ENCODE measurements at places on chromosomes 16 and 17.

GRCh38 chr17:68498479-68499326 is 13.5 kb upstream of the PRKAR1A start:
- no peak for DNase-seq

- DNase-seq: no peak
Measured at GRCh38 chr17:78680436-78680835, 101.6 kb downstream of the CYTH1 start.

- no peak for DNase-seq
Measured at GRCh38 chr17:82875407-82875856, 35.6 kb upstream of the ZNF750 start.

GRCh38 chr16:55017321-55017720 is 86.7 kb downstream of the IRX5 start:
- DNase-seq: no peak

DNA sequence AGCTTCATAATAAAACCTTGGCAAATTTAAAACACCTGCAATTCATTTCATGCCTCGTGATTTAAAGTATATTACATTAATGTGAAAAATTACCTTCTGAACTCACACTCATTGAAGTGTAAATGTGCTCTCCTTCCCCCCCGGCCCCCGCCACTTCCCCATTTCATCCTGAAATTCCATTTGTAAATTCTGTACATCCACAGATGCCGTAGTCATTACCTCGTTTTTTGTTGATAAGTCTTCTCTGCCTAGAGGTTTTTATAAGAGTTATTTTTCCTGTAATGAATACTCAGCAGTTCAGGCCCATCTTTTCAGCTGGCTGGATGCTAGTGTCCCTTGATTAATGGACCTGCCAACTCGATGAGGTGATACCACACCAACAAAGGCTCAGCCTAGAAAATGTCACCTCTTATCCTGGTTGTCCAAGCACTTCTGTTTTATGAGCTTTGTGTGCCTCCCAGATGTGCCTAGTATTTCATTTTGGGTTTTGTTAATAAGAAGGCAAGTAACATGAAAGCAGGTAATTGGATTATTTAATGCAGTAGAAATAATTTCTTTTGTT is 64.8 kb upstream of the KIFC3 start:
- no peak for DNase-seq

DNA sequence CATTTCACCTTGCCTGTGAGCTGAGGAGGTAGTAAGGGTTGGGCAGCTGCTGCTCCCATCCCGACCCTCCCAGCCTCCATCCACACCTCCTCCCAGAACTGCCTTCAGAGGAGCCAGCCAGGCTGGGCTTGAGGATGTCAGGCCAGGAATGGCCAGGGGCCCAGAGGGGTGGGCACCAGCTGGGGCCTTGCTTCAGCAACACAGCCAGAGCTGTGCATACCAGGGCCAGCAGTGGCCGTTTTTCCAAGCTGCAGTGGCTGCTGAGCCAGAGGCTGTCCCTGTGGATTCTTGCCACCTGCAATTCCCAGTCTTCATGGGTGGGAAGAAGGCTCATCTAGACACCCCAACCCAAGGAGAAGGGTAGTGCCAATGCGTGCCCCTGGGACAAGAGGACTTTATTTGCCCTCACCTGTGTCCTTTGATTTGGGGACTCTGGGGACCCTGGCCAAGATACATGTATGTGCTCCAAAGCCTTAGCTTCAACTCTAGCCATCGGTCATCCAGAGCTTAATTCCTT is 153.4 kb upstream of the SDK2 start:
- no peak for DNase-seq

GRCh38 chr16:72198021-72198711 is 26.2 kb upstream of the PMFBP1 start:
- DNase-seq: no peak

GRCh38 chr16:57727610-57728009 is 8.0 kb upstream of the KATNB1 start:
- no peak for DNase-seq

DNA sequence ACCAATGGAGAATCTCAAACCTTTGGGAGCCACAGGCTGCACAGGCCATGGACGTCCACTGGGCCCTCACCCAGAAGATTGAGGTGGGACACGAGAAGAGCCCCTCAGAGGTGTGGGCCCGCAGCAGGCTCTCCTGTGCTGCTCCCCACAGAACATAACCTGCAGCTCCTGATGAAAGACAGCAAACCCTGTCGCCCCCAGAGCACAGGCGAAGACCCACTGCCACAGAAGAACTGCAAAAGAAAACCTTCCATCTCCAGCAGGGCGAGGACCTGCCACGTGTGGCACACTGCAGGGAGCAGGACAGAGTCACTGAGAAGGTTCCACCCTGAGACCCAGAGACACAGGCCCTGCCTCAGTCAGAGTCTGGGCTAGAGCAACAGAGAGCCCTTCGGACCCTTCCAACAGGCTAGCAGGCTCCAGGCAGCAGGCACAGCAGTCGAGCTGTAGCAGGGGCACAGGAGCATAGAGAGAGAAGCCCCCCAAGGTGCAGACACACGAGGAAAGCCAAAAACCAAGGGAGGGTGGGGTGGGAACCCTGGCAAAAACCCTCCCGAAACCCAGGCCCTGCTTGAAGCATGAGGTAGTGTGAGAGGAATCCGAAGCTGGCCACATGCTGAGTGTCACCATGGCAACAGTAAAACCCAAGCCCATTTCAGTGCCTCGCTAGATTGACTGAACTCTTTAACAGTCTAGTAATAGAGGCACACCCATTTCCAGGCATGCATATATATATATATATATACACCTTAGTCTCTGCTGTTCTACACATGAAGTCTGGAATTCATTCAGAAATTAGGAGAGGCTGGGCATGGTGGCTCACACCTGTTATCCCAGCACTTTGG is 60.0 kb upstream of the CHMP6 start:
- DNase-seq: no peak

DNA sequence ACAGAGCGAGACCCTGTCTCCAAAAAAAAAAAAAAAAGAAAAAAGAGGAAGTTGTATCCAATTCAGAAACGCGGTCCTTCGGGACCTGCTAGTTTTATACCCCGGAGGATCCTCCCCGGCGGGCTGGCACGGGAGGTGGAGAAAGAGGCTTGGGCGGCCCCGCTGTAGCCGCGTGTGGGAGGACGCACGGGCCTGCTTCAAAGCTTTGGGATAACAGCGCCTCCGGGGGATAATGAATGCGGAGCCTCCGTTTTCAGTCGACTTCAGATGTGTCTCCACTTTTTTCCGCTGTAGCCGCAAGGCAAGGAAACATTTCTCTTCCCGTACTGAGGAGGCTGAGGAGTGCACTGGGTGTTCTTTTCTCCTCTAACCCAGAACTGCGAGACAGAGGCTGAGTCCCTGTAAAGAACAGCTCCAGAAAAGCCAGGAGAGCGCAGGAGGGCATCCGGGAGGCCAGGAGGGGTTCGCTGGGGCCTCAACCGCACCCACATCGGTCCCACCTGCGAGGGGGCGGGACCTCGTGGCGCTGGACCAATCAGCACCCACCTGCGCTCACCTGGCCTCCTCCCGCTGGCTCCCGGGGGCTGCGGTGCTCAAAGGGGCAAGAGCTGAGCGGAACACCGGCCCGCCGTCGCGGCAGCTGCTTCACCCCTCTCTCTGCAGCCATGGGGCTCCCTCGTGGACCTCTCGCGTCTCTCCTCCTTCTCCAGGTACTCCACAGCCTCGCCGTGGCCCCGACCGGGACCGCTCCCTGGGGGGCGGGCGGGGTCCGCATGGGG is at the start of gene CDH3:
Gene CDH3, plus strand, starts transcription at position 596 of the 779 bp plus-strand sequence. Its CDS starts 70 bp downstream, at position 666.
- no peak for DNase-seq

GRCh38 chr16:3612510-3613466 is 1.4 kb upstream of the SLX4 start:
- no peak for DNase-seq

- DNase-seq: no peak
Measured at GRCh38 chr16:53948734-53949430, 244.9 kb downstream of the FTO start.

DNA sequence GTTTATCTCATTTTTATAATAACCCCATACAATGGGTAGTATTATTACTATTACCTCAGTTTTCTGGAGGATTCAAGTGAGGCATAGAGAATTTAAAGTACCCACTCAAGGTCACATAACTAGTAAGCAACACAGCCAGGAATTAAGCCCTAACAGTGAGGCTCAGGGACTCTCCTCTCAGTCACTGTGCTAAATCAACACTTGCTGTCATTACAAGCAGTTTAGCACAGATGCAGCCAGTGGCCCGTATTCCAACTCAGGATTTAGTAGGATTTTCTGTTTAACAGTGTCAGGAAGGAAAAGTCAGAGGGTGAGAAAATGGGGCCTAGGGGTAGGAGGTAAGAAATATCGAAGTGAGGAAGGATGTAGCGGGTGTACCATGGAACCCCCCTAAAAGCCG is 536.9 kb downstream of the TMEM114 start:
- no peak for DNase-seq

DNA sequence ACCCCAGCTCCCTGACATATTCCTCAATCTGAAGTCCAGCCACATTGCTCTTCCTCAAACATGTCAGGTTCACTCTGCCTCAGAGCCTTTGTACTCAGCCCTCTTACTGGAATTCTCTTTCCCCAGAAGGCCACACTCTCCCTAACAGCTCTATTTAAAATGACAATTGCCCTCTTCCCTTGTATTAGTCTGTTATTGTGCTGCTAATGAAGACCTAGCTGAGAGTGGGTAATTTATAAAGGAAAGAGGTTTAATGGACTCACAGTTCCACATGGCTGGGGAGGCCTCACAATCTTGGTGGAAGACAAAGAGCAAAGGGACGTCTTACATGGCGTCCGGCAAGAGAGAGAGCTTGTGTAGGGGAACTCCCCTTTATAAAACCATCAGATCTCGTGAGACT is 46.0 kb downstream of the HS3ST2 start:
- no peak for DNase-seq

- DNase-seq: no peak
Measured at GRCh38 chr17:38705803-38706504, 881 bp downstream of the MLLT6 start.

DNA sequence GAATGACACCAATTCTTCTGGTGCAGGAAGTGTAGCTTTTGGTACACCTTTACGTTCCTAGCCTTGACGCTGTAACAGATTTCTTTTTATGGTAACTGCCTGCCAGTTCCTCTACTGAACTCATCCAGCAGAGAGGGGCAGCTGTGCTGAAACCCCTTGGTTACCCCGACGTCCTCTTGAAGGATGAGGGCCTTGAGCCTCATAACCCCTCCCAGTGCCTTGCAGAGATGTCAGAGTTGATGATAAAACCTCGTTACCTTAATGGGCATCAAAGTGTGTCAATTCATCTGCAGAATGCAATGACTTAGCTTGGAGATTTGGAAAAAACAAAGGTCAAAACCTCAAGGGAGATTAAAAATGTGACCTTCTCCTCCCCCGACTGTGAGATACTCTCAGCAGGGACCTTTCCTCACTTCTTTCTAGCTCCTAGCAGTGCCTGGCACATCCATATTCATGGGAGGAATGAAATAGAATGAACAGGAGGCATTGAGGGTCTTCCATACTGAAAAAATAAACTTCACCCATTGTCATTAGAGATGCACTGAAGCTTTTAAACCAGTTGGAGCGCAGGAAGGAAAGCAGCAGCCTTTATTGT is 69.2 kb downstream of the SDR42E1 start:
- DNase-seq: no peak

GRCh38 chr17:81422776-81423697 is 27.8 kb downstream of the BAHCC1 start:
- DNase-seq: no peak

DNA sequence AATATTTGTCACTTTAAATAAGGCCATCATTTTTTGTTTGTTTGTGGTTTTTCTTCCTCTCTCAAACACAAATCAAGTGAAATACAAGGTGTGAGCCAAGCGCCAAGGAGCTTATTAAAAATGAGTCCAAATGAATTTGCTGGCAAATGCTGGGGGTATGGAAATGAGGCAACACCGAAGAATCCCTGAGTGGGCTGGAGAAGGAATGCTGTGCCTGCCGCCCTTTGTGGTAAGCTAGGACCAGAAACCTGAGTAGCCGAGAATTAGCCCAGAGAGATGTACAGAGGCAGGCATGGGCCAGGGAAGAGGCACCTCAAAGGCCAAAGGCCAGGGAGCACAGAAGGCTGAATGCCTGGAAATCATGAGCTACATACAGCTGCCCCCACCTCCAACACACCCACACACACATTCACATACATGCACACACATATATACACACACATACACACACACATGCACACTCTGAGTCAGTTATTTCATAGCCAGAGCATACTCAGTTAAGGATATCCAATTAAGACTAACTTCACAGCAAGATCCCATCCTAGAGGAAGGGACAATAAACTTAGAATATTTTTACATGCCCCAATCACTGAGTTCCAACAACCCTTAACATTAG is 266.1 kb upstream of the DYNLRB2 start:
- no peak for DNase-seq

- DNase-seq: no peak
Measured at GRCh38 chr17:78107457-78107856, 21.1 kb downstream of the TMC6 start.
